ENCODE measurements at places on chromosomes 4 and X. TPM values are rescaled to one million over a fixed set of nuclear protein-coding genes. Genes with fewer than 3 reads are reported as not detected.

DNA sequence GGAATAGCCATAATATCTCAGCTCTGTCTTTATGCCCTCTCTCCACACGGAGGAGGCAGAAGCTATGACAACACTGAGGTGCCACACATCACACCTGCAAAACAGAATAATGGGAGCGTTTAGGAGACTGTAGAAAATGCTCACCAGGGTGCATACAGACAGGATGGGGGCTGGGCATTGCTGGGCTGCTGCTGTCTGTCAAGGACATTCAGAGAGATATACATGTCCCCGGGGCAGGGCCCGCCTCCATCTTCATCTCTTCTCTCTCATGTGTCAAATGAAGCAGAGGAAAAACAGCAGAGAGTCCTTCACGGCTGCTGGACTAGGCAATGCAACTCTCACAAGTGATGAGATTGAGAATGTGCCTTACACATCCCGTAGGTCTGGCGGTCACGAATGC lies 65.3 kb upstream of the DHRSX start:
- DNase-seq, result no peak

GRCh38 chr4:101711590-101712260 lies 78.8 kb upstream of the BANK1 start:
- no peak for DNase-seq

DNA sequence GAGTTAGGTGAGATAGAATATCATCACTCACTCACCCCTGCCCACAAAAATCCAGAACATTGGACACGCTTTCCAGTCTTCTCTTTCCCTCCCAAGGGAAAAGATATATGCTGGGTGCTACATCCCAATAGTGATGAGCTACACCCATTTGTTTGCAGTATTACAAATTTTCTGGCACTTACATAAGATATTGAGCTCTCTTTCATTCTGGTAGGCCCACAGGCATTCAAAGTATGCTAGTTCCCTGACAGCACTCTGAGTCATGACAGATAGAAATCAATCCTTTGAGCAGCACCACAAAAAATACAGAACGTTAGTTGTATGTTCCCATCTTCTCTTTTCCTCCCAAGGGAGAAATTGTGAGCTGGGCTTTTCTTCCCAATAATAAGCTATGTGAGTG lies 477.6 kb upstream of the GRID2 start:
- DNase-seq, result no peak

- DNase-seq, result no peak
These were observed 758 bp downstream of the SCFD2 start for GRCh38 chr4:53365121-53365485.

GRCh38 chr4:135476272-135476671 lies 1274.7 kb upstream of the PABPC4L start:
- DNase-seq, result no peak

DNA sequence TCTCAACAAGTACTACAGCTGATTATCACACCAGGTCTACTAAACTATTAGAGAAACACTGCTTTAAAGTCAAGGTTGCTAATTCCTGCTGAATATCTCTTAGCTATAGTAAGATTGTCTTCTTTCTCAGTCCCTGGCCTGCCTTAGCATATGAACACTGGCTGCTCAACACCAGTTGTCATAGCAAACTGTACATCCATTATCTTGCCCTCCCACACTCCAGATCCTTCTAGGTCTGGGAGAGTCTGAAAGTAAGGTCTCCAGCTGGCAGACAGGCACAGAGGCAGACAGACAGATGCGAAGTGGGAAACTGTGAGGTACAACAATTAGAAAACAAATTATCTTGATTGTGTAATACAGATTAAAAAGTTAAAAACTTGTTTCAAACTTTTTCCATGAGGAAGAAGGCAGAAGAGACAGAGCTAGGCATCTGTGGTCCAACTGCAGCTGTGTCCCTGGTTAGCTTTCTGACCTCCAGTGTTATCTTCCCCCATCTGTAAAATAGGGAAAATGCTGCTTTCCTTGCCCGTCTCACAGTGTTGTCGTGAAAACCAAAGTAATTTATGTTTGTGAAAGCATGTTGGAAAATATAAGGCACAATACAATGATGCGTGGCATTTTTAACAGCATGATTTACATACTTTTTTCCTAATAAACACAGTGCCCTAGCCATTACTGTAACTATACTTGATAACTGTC lies 133.8 kb downstream of the KLHL13 start:
- DNase-seq, result no peak

DNA sequence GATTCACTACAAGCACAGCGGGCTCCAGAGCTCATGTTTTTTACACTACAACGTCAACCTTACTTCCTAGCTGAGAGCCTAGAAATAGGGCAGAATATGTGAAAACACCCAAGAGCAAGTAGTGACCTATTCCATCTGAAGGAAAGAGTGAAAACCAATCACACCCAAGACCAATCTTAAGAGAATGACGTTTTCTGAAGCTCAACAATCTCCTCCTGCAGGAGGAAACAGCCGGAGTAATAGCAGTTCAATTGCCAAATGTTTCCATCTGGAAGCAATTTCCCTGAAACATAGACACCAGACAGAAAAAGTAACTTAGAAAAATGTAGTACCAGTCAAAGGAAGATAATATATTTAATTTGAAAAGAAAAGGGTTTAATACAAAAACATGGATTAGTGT lies 142.4 kb downstream of the ANXA5 start:
- no peak for DNase-seq

GK2 gene
- not detected for total RNA-seq

RAB40AL gene
- not detected for total RNA-seq

SMPX gene
- total RNA-seq, result not detected

NIPAL1 gene
- total RNA-seq, result 8.9 TPM

Measured in activated T-cell treated with anti-CD3 and anti-CD28 coated beads, Interleukin-2, amount 50 U/mL, for 4 hours (primary cell).